ENCODE measurements at places on chromosomes 6 and 20.

DNA sequence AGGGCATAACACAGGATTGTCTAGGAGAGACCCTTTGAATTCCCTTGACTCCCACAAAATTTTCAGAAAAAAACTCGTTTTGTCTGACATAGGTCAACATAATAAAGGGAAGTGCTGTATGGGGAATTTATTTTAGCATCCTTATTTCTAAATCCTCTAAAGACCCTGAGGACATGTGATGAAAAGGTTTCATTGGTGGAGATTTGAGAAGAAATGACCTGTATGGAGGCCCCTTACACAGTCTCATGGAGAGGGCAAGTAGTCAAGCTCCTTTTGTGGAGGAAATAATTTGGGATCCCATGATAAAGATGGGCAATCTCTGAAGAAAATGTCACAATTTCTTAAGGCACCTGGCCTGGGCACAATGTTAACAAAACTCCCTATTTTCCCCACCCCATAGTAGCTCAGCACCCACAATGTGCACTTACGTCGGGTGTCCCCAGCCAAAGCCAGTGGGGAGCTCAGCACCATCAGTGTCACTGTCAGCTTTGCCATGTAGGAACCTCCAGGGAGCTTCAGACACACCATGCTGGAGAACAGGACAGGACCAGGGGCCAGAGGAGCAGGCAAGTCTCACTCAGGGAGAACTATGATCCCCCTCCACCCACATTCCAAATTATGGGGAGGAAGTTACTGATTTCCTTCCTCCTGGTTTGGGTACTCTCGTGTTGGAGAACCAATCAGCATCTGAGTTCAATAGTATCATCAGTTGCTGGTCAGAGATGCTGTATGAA, at the start of gene HLA-DRB5:
Gene HLA-DRB5 (minus strand): TSS at position 591 of the 734 bp plus-strand sequence. CDS start 63 bp downstream, at position 528.
- H3K27ac ChIP-seq, result no peak within 1 kb of the TSS
- no peaks in the 10 kb centered on the region for H3K4me1 ChIP-seq
- H3K27me3 ChIP-seq, result no peaks in the 10 kb centered on the region

GRCh38 chr6:75204959-75205775, 686 bp downstream of the COL12A1 start:
- H3K4me3 ChIP-seq, result peak overlapping the region; percentile 71
- H3K4me1 ChIP-seq, result peaks cover 54% of the 10 kb centered on the region
- peak; percentile 70 for DNase-seq
- no peaks in the 10 kb centered on the region for H3K36me3 ChIP-seq

DNA sequence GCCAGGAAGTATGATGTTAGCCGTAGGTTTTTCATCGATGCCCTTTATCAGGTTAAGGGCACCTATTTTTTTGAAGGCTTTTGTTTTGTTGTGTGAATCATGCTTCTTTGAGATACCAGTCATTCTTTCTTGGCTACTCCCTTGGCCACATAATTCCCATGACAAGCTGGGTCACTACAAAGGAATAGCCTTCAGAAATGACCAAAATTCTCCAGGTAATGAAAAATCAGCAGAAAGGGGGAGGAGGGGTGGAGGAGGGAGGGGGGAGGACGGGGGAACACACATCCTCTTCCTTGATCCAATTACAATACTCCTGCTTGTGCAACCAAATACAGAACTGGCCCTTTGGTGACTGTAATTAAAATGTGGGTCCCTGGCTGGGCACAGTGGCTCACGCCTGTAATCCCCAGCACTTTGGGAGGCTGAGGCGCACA, 21.7 kb upstream of the TGM2 start:
- H3K4me1 ChIP-seq, result peaks cover 6% of the 10 kb centered on the region
- no peaks in the 10 kb centered on the region for H3K27me3 ChIP-seq
- H3K36me3 ChIP-seq, result no peaks in the 10 kb centered on the region
- H3K4me3 ChIP-seq, result no peak overlapping the region
- H3K27ac ChIP-seq, result no peak overlapping the region

DNA sequence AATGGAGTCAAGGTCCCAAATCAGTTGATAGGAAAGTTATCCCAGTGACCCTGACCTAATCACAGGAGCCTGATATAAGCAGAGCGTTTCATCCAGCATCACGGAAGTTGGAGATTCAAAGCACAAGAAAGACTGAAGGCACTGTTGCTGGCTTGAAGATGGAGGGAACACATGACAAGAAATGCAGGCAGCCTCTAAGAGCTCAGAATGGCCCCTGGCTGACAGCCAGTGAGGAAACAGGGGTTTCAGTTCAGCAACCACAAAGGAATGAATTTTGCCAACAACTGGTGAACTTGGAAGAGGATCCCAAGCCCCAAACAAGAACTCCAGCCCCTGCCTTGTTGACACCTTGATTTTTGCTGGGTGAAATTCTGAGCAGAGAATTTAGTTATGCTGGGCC, 778.5 kb downstream of the MAFB start:
- peaks cover 9% of the 10 kb centered on the region for H3K4me1 ChIP-seq
- H3K4me3 ChIP-seq, result no peak overlapping the region
- H3K27ac ChIP-seq, result no peak overlapping the region
- peak; percentile 47 for DNase-seq
- H3K36me3 ChIP-seq, result no peaks in the 10 kb centered on the region

GRCh38 chr20:14707026-14707680, 369.7 kb upstream of the FLRT3 start:
- no peak overlapping the region for H3K27ac ChIP-seq
- H3K27me3 ChIP-seq, result no peaks in the 10 kb centered on the region
- no peaks in the 10 kb centered on the region for H3K4me1 ChIP-seq

GRCh38 chr6:117531346-117531745, 48.9 kb downstream of the DCBLD1 start:
- H3K4me1 ChIP-seq, result no peaks in the 10 kb centered on the region
- no peak overlapping the region for H3K4me3 ChIP-seq
- H3K27me3 ChIP-seq, result no peaks in the 10 kb centered on the region
- H3K27ac ChIP-seq, result no peak overlapping the region
- no peak for DNase-seq

GRCh38 chr6:168838037-168838399, 397.0 kb downstream of the SMOC2 start:
- no peaks in the 10 kb centered on the region for H3K36me3 ChIP-seq
- H3K4me3 ChIP-seq, result no peak overlapping the region
- H3K4me1 ChIP-seq, result peaks cover 4% of the 10 kb centered on the region

GRCh38 chr6:47437592-47437991, 40.0 kb upstream of the CD2AP start:
- no peak overlapping the region for H3K27ac ChIP-seq
- H3K36me3 ChIP-seq, result no peaks in the 10 kb centered on the region
- H3K4me1 ChIP-seq, result peaks cover 2% of the 10 kb centered on the region
- peak; percentile 25 for DNase-seq
- H3K4me3 ChIP-seq, result no peak overlapping the region
- H3K27me3 ChIP-seq, result no peaks in the 10 kb centered on the region

DNA sequence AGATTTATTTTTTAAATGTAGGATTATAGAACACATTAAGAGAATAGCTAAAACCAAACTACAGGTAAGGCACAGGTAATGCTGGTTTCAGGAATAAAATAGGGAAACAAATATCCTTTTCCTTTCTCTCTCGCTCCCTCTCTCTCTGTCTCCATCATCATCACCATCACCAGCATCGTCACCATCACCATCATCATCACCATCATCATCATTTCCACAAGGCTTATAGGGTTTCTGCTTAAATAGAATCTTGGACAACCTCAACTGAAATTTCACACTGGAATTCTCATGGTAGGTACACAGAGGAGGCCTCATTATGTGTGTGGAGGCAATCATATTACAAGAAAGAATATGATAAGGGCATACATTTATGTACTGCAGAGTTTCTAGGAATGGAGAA, 823.6 kb downstream of the MAFB start:
- no peak overlapping the region for H3K27ac ChIP-seq
- H3K4me3 ChIP-seq, result no peak overlapping the region
- no peaks in the 10 kb centered on the region for H3K4me1 ChIP-seq
- DNase-seq, result no peak
- H3K36me3 ChIP-seq, result no peaks in the 10 kb centered on the region

GRCh38 chr6:35292494-35292893, 5.1 kb upstream of the DEF6 start:
- peaks cover 88% of the 10 kb centered on the region for H3K36me3 ChIP-seq
- H3K27me3 ChIP-seq, result no peaks in the 10 kb centered on the region
- H3K4me3 ChIP-seq, result no peak overlapping the region
- DNase-seq, result no peak
- H3K27ac ChIP-seq, result no peak overlapping the region

- peaks cover 9% of the 10 kb centered on the region for H3K4me1 ChIP-seq
- DNase-seq, result peak; percentile 94
- no peaks in the 10 kb centered on the region for H3K27me3 ChIP-seq
- peak overlapping the region; percentile 92 for H3K27ac ChIP-seq
Observed at GRCh38 chr6:129646642-129647041, 63.3 kb downstream of the ARHGAP18 start.

Data from muscle of leg (tissue), 16 donors.